ENCODE measurements at places on chromosomes 6 and 20.

- peak; percentile 83 for DNase-seq
These were observed 49.3 kb downstream of the TBC1D7 start for GRCh38 chr6:13278991-13279390.

DNA sequence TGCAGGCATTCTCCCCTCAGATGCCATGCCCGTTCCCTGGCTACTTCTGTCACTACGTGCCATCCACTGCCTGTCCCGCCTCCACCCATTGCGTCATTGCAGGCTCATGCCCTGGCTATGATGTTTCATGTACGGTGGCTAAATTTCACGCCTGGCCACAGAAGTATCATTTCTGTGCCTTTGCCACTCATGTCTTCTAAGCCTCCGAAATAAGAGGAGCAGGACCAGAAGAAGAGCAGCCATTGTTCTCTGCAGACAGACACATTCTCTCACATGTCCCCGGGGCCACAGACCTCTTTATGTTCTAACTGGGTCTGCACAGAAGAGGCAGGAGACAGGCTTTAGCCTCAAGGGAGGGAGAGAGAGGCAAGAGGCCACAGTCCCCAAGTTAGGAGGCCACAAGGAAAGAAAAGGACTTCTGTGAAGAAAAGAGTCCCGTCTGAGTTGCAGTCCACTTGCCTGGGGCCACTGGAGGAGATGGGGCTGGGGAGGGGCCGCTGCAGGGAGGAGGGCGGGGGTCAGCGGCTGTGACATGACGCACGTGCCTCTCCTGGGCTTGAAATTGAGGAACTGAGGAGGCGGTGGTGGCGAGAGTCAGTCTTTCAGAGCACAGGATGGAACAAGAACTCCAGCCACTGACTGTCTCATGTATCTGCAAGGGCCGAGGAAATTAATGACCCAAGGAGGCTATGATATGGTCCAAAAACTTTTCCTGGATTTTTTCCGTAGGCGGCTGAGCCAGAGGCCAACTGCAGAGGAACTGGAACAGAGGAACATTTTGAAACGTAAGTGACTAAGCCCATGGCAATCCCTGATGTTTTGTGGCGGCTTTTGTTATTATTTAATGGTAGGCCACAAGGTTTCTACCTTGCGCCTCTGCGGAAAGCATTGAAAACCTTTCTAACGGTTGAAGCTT lies 55.9 kb downstream of the TBC1D7 start:
- DNase-seq: no peak

- DNase-seq: no peak
These were observed 1.2 kb upstream of the RIPOR3 start for GRCh38 chr20:50692552-50692933.

DNA sequence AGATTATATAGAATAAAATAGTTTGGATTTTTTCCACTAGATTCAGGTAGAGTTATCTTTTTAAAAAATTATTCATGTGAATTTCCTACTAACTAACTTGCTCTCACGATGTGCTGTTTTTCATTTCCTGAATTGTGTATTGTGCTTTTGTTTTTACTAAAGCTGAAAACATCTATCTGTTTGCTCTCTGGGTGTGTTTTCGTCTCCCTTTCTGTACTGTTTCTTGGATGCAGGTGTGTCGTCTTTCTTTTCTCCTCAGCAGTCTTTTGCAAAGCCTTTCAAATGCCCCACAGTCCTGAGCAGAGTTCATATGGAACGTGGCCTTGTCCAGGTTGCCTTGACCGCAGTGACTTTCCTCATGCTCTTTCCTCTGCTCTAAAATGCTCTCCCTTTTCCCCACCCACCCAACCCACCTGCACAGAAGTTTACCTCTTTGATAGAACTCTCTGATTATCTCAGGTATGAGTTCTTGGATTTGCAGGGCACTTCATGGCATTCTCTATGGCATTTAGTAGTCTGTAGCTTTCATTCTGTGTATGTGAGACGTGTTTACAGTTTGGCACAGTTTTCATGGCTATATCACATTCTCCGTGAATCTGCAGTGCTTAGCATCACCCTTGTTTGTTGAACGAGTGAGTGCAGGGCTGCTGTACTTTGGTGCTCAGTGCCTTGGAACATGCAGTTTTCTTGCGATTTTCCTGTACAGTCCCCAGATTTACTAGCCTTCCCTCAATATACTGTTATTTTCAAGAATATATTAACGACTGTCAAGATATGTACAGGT lies 77.1 kb downstream of the FARS2 start:
- no peak for DNase-seq

DNA sequence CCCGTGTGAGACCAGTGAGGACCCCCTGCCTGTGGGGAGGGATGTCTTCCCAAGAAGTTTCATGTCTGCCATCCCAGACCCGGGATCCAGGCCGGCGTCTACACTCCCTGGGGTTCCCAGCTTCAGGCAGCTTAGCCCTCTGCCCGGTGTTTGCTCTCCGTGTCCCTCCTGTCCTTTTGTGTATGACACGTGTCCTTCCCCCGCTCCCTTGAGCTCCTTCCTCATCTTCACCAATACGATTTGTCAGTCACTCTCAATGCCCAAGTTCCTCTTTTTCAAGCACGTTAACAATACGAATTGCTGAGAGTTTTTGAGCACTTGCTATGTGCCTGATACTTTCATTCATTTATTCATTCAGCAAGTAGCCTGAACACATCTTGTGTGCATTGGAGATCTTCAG lies 115.6 kb upstream of the PTPN1 start:
- DNase-seq: no peak

DNA sequence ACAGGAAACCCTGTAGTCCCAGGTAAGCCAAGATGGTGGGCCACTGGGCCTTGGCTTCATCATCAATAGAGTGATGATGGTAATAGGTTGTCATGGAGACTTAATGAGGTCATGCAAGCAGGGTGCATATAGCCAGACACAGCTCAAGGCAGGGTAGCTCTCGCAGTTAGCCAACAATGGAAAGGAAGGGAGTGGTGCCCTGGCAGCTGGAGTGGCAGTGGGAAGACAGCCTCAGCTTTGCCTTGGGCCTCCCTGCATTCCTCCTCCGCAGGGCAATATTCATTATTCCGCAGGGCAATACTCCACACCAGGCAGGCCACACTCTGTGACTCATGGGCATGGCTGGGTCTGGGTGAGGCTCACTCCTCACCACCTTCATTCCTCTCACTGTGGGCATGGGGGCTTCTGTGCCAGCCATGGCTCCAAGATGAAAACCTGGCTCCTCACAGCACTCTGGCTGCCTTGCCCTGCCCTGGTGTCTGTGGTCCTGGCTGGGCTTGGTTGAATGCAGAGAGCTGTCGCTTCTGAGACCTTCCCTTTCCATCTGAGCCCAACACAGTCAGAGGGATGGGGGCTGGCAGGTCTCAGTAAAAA lies 163.1 kb upstream of the PMEPA1 start:
- no peak for DNase-seq

- DNase-seq: no peak
These were observed 32.6 kb upstream of the TULP4 start for GRCh38 chr6:158279615-158280014.

- DNase-seq: peak; percentile 32
These were observed 26.3 kb downstream of the HECA start for GRCh38 chr6:139161169-139161568.

DNA sequence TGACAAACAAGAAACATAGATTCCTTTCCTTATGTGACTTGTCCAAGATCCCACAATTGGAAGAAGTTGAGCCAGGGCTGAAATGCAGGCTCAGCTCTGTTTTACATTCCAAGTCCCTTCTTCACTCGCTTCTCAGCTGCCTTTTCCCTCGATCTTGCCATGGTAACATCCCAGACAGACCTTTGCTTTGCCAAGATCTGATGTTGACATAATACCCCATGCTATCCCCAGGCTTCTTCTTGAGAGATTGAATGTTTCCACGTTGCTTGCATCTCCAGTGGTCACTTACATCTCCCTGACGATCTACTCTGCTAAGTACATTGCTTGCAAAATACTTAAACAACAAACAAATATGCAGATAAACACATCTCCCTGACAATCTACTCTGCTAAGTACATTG lies 63.5 kb downstream of the TBXT start:
- peak; percentile 42 for DNase-seq

DNA sequence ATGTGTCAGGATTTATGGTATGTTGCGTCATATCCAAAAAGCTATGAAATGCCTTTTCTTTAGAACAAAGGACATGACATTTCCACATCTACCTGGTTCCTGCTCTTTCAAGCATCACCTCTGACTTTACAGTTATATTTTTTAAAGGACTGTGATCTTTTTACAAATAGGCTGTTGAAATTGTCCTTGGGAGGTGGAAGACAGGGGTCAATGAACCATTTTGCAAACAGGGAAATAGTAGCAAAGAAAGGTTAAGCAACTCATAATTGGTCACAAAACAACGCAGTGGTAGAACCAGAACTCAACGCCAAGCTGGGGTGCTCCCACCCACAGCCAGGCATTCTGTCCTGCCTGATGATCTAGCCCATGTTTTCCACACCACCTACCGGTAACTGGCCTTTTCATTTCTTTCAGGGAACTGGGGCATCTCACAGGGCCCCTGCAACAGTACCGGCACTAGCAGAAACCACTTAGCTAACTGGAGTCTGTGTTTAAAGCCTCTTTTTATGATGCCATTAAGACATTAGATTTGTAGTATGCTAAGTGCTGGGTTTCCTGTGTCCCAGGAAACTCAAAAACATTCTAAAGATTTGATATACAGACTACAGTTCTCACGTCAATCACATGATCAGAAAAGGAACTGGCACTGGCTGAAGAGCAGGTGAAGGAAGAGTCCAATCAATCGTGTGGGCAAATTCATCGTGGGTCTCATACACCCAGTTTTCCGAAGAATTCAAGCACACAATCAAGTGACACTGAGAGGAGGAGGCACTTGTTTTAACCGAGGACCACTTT lies 13.9 kb downstream of the ZNF217 start:
- DNase-seq: no peak

GRCh38 chr6:125682939-125683338 lies 66.5 kb upstream of the HEY2 start:
- DNase-seq: no peak
